Right ventricle myocardium inferior (tissue), 1 donor: ENCODE measurements at places on chromosomes 12 and 14. TPM values are rescaled to one million over a fixed set of nuclear protein-coding genes. Genes with fewer than 3 reads are reported as not detected.

The OR4E2 gene
- not detected for total RNA-seq

The EPYC gene
- not detected for total RNA-seq

The IAPP gene
- total RNA-seq: not detected

The GPR84 gene
- 0.22 TPM for total RNA-seq

The RNASE7 gene
- total RNA-seq: not detected

The NRIP2 gene
- total RNA-seq: 3.2 TPM

The AQP6 gene
- not detected for total RNA-seq

The HOXC13 gene
- not detected for total RNA-seq

The PTPRQ gene
- 0.70 TPM for total RNA-seq

The STAB2 gene
- 0.11 TPM for total RNA-seq

The PLXNC1 gene
- 3.0 TPM for total RNA-seq

The INHBC gene
- total RNA-seq: not detected

DNA sequence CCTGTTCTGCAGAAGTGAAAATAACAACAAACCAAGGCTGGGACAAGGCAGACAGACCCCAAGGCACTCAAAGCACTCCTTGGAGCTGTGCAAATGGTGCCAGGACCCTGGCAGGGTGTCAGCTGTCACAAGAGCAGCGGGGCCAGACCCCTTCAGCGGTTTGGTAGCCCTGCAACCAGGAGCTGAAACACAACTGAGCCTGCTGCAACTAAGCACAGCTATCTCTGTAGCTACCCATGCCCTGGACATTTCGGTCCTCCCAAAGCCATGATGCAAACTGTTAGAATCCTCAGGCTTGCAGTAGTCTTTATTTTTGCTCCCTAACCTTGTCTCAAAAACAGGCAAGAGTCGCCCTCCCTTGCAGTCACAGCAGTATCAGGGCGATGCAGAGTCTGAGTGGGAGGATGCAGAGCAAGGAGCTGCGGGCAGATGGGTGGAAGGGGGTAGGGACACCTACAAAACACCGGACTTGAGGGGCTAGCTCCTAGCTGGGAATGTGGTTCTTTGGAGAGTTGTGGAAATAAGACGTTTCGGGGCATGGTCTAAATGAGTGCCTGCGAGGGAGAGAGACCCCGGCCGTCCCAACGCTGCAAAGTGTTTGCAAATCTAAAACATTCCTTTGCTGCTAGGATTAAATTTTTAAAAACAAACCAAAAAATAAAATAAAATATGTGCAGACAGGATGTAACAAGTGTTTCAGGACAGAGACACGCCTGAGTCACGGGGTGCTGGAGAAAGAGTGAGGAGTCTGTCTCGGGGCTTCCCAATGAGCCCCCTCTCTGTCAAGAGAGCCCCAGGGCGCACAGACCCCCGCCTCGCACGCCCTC, 1.0 kb downstream of the NUAK1 start:
- DNase-seq: no peak

GRCh38 chr14:73757876-73758391, 43.8 kb upstream of the PNMA1 start:
- DNase-seq: no peak

GRCh38 chr12:90510948-90511347, 444.0 kb downstream of the CCER1 start:
- DNase-seq: no peak

- DNase-seq: no peak
Measured at GRCh38 chr14:92473261-92473968, 40.2 kb upstream of the RIN3 start.

- no peak for DNase-seq
Measured at GRCh38 chr14:86884498-86884897, 1108.5 kb downstream of the GALC start.

DNA sequence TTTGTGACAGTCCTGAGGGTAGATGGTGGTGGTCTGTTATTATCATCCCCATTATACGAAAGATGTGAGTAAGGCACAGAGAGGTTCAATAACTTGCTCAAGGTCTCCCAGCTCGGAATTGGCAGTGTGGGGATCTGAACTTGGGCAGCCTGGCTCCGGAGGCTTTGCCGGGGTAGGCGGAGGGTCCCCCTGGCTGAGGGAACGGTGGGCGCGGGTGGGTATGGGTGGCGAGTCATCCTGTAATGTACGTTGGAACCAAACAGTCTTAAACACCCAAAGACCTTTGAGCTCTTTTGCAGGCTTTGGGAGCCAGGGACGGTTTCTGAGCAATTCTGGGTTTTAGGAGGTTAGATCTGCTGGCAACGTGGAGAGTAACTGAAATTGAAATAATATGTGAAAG, 16.5 kb downstream of the SLC24A4 start:
- no peak for DNase-seq

DNA sequence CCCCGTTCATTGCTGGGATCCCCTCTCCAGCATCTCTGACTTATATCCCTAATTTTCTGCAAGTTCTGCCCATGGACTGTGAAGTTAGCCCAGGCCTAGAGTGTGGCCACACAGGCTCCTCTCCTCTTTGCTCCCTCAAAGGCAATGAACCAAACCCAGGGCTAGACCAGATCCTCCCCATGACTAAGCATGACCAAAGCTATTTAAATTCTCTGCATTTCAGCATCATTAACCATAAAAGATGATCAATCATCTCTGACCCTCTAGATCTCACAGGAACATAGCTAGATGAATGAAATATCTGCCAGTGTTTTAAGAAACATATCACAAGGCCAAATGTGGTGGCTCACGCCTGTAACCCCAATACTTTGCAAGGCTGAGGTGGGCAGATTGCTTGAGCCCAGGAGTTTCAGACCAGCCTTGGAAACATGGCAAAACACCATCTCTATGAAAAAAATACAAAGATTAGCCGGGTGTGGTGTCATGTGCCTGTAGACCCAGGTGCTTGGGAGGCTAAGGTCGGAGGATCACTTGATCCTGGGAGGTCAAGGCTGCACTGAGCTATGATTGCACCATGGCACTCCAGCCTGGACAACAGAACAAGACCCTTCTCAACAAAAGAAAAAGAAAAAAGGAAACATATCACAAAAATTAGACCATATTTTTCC, 2.2 kb upstream of the KRT3 start:
- DNase-seq: no peak

DNA sequence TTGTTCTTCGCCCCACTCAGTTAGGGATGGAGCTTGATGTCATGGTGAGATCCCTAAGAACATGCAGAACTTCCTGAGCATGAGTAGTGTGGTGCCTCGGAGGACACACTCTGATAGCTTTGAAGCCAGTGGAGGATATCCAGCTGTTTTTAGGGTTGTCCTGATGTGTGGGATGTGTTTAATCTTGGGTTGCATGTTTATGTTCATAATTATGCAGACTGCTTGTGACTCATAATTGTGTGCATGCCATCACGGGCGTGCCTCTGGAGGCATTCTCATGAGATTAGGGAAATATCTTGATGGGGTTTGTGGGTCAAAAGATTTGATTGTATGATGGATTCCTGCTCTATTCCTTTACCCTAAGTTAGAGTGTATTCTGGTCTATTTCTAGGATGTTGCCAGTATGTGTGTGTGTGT, 267.4 kb upstream of the PELI2 start:
- no peak for DNase-seq

DNA sequence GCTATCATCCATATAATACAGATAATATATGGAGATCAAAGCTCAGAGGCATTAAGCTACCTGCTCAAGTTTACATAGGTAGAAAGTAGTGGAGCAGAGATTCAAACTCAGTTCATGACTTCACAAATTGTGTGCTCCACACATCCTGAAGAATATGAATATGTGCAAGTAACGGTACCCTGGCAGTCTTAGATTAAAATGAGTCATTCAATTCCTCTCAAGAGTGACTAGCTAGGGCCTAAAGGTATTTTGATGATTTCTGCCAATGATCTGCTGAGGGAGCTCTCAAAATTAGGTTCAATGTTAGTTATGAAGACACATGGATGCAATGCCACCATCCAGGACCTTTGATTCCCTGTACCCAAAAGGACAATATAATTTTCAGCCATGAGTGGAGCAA, 58.9 kb downstream of the GRIP1 start:
- DNase-seq: no peak

DNA sequence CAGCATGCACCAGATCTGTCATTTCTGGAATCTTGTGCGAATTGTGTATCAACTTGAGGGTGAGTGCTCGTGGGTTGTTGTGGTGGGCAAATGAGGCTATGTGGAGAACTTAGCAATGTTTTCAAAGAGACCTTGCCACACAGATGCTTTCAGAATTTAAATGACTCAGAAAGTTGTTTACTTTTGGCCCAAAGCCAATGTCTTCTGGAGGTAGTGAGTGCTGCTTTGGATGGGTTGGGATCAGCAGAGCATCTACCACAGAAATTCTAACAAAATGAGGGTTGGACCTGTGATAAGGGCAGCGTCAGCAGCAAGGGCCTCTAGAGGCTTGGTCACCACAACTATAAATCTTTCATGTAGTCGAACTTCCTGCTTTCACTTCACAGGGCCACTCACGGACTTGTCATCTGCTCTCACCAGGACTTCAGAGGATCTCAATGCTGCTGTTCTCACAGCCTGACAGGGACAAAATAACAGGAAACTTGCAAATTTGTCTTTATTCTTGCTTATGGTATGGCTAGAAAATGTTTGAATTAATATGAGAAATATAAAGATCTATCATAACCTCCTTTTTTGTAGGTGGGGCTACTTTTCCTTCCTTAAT, 111.4 kb downstream of the DACT1 start:
- DNase-seq: no peak

DNA sequence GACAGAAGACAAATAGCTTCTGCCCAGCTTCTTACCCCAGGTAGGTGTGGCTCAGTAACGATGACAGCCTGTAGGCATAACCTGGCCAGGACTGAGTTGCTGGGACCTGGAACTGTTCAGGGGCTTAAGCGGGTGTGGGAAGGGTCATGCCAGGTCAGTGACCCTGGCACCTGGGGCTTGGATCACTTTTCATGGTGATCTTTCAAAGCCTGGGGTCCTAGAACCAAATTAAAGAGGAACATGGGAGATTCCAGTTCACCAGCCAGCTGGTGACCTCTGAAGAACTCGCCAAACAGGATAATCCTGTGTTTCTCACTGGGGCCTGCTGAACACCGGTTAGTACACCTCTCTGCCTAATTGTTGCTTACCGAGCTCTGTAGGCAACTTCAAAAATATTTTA, 102.6 kb upstream of the LMNTD1 start:
- DNase-seq: no peak

DNA sequence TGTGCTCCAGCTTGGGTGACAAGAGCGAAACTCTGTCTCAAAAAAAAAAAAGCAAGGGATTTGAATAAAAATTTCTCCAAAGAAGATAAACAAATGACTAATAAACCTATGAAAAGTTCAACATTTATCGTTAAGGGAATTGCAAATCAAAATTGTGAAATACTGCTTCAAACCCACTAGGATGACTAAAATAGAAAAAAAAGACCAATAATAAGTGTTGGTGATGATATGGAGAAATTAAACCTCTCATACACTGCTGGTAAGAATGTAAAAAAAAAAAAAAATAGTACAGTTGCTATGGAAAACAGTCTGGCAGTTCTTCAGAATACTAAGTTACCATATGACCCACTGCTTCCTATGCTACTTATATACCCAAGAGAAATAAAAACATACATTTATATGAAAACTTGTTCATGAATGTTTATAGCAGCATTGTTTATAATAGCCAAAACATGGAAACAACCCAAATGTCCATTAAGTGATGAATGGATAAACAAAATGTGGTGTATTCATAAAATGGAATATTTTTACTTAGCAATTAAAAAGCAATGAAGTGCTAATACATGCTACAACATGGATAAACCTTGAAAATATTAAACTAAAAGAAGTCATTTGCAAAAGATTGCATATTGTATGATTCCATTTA, 39.4 kb upstream of the TMPRSS12 start:
- no peak for DNase-seq

- DNase-seq: no peak
Measured at GRCh38 chr14:91229743-91230200, 14.7 kb downstream of the GPR68 start.

DNA sequence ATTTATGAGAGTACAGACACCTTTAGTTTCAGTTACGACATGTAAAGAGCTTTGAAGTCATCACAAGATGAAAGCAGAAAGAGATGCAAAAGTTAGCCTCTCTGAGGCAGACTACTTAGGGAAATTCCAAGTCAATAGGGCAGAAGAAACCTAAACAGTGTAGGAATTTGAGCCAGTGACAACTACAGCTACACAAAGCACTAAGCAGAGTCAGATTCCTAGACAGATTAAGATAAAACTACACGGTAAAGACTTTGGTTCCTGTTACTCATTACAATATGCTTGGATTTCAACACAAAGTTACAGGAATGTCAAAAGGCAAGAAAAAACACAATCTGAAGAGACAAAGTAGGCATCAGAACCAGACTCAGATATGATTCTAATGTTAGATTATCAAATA, 1302.3 kb downstream of the FSCB start:
- DNase-seq: no peak

DNA sequence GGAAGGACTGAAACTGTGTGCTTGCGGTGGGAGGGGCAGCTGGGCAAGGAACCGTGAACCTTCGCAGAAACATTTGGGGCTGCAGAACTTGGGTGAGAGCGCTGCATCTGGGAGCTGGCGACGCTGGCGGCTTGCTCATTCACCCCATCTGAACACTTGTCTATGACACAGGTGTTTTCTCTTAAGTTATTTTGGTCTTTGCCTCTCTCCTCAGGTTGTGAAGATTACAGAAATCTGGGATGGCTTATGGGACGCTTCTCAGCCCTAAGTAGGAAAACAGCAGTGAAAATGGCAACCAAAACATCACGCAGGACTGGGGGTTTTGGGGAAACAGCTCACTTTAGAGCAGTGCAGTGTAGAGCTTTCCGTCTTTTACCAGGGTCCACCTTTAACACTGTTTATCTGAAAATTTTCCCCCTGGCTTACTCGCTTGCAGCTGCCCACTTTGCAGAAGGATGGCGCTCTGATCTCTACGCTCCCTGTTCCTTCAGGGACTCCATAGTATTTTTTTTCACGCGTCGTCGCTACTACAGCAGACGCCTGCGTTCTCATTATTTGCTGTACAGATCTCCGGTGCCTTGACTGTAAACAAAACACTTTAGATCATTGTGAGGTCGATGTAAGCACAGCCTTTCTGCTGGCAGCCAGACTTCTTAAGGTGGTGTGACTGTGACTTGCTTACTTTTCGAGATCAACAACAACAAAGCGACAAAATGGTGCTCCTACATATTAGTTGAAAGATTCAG, 2.7 kb upstream of the CDKN1B start:
- no peak for DNase-seq

DNA sequence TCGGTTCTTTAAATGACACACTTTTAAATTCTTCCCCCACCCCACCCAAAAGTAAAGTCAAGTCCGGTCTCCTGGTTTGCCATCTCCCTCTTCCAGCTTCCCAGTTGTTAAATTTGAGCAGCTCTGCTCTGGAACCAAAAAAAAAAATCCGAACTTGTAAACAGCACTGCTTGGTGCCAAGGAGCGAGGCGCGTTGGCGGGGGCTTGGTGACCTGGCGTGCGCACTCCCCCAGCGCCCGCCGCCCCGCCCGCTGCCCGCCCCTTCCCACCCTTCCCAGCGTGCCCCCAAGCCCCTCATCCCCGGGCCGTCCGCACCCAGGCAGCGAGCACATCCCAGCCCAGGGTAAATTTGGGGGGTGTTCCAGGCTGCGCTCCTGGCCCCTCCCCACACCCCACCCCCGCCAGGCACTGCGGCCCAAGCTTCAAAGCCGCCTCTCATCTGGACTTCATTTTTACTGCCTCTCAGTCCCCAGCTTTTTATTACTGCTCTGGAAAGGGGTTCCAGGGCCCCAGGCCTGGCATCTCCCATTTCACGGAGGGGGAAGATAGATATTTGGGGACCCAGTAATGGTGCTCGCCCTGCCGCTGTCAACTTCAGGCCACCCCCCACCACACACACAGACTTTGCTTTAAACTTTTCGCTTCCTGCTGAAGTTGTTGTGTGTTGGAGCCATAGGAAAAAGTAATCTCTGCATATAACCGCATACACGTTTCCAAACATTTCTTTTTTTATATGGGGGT, 11.7 kb upstream of the ITGB7 start:
- no peak for DNase-seq
